Stimulated activated CD8-positive, alpha-beta memory T cell treated with anti-CD3 and anti-CD28 coated beads, Interleukin-15, amount 100 ng/mL, for 24 hours (primary cell): ENCODE measurements at places on chromosomes 16 and 17.

- no peak for DNase-seq
These were observed 15.8 kb upstream of the AGRP start for GRCh38 chr16:67499106-67499505.

GRCh38 chr17:19270704-19271611, 33.8 kb downstream of the EPN2 start:
- no peak for DNase-seq

GRCh38 chr16:71352466-71352865, 6.1 kb upstream of the CALB2 start:
- DNase-seq = no peak

DNA sequence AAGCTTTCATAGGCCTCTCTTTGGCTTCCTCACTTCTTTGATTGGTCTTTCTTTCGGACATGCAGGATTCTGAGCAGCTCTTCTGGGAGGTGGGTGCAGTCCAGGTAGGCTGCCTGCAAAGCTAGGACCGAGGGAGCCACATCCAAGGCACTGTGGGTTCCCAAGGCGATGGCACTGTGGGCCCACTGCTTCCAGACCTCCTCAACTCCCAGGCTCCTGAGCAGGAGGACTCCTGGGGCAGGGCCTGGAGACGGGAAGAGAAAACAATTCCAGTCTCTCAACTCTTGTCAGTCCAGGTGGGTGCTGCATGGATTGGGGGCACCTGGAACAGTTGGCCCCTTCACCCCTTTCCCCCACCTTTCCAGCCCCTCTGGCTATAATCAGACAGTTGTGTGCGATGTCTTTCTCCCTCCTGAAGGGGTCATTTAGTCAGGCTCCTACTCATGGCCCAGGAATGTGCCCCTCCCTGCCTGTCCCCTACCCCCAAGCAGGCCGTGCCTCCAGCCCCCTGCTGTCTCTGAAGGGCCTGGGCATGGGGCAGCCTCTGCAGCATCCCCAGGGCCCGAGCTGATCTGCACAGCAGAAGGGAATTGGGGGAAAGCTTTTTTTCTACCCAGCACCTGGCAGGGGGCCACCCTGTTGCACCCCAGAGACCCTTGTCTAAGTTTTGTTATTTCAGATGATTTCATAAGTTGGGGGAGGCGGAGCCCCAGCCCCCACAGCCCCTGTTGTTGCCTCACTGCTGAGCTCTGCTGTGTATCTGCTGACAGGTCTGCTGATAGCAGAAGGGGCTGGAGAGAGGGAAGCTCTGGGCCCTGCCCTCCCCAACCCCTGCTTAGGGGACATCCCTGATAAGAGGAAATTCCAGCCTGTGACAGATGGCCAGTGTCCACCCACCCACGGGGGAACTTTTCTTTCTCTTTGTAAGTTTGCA, 330.3 kb downstream of the SEC14L1 start:
- DNase-seq = no peak

GRCh38 chr17:8941980-8942622, 23.4 kb downstream of the PIK3R5 start:
- DNase-seq = no peak

- DNase-seq = no peak
These were observed 15.0 kb downstream of the MYH13 start for GRCh38 chr17:10357768-10358167.
